ENCODE measurements at places on chromosomes 1 and 21.

GRCh38 chr1:33282791-33283190 is 26.5 kb downstream of the ZNF362 start:
- DNase-seq: no peak

DNA sequence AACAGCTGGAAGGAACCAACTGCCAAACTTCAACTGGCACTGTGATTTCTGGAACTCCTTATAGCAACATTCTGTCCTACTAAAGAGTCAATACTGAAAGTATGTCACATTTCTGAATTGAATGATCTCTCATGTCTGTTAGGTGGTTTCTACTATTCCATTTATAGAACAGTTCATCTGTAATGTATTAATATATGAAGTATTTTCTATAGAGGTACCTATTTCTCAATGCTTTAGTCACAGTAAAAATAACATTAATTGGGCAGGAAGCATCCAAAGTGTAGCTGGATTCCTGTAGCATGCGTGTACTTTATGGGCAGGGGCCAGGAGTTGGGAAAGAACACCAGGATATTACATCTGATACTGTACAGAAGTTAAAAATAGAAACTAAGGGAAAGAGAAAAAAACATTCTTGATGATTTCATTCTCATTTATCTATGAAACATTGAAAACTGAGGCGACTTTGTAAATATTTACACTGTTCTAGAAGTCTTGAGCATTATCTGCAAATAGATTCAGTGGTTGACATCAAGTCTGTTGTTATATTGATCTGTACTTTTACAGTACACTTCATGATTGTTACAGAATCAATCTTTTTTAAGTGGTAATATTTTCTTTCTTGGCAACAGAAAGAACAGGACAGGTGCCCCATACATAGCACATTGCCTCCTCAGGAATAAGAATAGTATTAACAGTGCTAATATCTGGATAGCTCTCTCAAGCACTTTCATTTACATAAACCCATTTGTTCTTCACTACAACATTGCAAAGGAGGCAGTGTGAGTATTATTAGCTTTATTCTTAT is 6.2 kb upstream of the ZNF281 start:
- no peak for DNase-seq

DNA sequence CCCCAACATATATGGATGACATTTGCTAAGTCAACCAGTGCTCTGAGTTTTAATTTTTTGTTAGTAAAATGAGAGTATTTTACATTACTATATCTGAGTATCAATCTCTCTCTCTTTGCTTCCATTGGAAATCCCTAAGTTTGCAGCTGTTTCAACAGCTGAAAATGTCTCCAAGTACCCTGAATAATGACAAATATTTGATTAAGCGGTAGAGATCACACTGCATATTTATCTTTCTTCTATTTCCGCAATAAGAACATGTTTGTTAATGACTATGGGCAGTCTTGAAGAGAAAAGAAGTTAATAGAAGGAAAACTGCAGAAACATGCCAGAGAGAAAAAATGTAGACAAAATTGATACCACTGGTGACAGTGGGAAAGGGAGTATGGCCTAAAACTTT is 1117.5 kb downstream of the NCAM2 start:
- no peak for DNase-seq

DNA sequence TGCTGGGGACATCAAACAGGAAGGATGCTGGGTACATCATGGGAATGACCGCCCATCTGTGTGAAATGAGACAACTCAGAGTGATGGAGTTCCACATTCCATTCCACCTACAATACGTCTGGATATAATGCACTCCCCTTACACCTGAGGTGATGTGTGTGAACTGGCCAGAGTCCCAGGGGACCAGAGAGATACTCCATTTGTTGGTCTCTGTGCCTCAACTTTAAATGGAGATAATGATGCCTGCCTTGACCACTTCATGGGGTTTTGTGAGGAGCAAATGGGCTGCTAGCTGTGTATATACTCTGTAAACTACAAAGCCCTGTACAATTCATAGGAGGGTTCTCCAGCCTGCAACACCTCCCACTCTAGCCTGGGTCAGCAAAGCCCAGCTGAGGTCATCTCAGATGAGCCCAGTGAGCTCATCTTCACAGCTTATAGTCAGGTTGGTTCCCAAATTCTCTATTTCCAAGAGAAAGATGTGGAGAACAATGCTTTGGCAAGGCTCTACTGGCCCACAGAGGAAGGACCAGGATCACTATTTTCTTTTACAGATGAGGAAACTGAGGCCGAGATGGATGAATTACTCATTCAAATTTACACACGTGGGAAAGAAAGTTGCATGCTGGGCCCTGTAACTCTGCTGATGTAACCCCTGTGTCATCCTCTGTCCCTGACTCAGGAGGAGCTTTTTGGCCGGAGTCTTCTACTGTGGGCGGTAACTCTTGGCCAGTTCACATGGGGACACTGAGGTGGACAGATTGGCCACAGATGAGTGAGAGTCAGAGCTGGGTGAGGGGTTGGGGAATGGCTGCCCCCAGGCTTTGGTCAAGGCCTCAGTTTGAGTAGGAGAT is 105.6 kb upstream of the GCLM start:
- no peak for DNase-seq

DNA sequence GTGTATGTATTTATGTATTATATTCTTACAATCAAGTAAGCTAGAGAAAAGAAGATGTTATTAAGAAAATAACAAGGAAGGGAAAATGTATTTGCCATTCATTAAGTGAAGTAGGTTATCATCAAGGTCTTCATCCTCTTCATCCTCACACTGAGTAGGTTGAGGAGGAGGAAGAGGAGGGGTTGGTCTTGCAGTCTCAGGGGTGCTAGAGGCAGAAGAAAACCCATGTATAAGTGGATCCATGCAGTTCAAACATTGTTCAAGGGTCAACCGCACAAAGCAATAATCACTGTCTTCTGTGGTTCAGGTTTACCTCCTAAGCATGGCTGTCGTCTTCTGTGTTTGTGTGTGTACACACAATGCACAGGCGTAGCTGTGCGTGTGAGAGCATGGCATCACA is 16.9 kb downstream of the URB2 start:
- no peak for DNase-seq

DNA sequence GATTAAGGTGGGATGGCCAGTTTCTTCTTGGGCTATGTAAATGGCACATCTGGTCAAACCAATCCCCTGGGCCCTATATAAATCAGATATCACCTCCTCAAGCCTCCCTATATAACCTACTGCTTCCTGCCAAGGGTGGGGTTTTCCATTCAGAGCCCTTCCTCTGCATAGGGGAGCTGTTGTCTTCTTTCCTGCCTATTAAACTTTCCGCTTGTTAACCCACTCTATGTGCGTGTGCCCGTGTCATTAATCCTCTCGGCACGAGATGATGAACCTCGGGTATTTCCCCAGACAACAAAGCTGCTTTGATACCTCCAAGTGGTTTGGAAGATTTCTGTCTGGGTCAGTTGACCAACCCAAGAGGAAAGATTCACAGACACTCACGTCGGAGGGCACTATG is 19.3 kb upstream of the SERTAD4 start:
- DNase-seq: no peak

DNA sequence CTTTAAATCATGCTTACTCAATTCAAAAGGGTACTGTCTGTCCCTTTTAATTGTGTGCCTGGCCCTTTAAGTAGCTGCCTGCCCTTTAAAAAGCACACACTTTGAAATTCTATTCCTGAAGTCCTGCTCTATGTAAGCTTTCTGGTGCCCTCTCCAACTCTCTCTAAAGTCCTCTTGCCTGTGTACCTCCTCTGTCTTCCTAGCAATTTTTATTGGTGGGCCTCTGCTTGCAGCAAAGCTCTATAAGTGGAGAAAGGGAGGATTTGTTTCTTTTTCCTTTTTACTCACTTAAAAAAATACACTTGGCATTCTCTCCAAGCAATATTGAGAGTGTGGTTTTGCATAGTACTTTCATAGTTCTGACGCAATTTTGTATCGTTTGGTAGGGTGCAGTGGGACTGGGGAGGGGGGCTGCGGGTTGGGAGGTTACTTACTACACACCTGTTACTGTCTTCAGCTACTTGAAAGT is 135.4 kb downstream of the LMO4 start:
- no peak for DNase-seq

GRCh38 chr1:115572710-115573109 is 69.1 kb upstream of the VANGL1 start:
- DNase-seq: no peak

DNA sequence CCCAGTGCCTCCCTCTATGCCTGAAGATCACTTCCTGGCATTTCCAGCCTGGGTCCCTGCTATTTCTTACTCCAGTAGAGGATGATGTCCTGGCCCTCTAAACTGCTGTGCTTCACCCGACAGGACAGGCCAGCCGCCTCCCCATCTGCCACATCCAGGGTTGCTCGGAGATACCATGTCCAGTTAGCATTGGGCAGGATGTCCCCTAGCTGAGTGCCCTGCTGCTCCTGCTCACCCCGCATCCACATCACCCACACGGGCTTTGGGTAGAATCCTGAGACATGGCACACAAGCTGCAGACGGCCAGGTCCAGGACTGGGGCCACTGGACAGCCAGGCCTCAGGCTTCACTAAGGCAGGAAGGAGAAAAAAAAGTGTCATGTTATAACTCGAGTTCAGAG is 2.0 kb downstream of the CD1B start:
- no peak for DNase-seq

GRCh38 chr1:22370190-22370498 is 81.5 kb upstream of the ZBTB40 start:
- DNase-seq: no peak

DNA sequence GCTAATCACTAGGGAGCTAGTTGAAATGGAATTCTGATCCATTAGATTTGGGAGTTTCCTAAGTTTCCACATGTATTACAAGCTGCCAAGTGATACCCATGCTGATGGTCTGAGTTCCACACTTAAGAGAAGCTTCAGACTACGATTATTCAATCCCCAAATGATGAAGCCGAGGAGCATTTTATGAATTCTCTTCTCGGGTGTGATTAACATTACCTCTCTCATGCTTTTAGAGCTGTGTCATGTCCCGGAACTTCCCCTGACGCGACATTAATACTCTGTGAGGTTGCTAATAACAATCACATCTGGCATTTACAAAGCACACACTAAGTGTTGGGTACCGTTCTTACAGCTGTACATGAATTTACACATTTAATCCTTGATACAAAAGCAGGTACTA is 63.0 kb downstream of the KCNJ15 start:
- DNase-seq: no peak

DNA sequence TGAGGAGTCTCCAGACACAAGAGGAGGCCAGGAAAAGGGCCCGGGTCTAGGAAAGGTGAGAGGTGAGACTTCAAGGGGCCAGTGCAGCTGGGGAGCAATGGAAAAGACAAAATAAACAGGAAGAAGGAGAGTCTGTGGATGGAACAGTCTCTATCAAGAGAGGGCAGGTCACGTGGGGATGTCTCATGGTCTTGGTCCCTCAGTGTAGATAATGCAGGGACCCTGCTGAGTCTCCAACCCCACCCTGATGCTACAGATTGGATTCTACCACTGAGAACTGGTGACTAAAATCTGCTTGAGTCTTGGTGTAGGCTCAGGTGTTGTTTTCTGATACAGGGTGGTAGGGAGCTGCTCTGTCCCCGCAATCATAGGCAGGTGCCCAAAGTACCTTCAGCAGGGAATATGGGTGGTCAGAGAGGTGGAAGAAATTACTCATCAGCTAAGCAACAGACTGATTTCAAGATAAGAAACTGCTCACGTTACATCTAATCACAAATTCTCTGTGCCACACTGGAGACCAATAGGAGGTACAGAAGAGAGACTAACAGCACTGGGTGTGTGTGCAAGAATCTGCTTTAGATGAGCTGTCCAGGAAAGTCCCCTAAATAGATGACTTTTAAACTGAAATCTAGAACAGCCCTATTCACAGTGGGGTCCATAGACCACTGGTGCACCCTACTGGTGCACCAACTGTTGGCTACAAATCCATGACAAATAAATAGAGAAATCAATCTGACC is 101.5 kb upstream of the TLR5 start:
- no peak for DNase-seq

Measured in activated T-helper 1 cell treated with anti-CD3 and anti-CD28 coated beads, Interleukin-2, amount 50 U/mL, for 16 hours (primary cell).